ENCODE measurements at places on chromosomes 1 and 21. TPM values are rescaled to one million over a fixed set of nuclear protein-coding genes. Genes with fewer than 3 reads are reported as not detected.

PLD5 gene
- total RNA-seq, result 0.17 TPM

DNA sequence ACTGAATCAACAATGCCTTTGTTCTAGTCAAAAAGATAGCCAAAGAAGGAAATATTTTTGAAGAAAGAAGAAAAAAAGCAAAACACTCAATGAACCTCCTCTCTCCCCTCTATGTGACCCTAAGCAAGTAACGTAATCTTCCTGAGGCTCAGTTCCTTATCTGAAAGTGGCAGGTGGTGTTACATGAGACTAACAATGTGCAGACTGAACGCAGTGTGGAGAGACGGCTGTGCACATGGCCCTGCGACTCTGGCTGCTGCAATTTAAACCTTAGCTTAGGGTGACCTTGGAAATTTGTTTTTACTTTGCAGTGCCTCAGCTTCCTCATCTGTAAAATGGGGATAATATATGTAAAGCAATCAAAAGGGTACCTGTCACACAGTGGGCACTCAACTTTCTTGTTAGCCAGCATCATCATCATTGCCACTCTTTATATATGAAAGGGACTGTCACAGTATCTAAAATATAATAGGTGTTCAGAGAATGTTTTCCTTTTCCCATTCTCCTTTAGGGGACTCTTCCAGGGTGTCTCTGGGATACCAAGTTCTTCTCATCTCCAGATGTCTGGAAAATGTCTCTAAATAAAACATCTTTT, 100.1 kb upstream of the JUN start:
- peaks cover 31% of the 10 kb centered on the region for H3K4me1 ChIP-seq
- DNase-seq, result no peak
- H3K27ac ChIP-seq, result peak overlapping the region; percentile 72
- H3K36me3 ChIP-seq, result no peaks in the 10 kb centered on the region
- no peaks in the 10 kb centered on the region for H3K27me3 ChIP-seq

GRCh38 chr1:179941454-179941853, 13.2 kb upstream of the CEP350 start:
- DNase-seq, result no peak
- no peak overlapping the region for H3K27ac ChIP-seq
- no peak overlapping the region for H3K4me3 ChIP-seq

SHE gene
- 5.9 TPM for total RNA-seq

- no peaks in the 10 kb centered on the region for H3K36me3 ChIP-seq
- no peak overlapping the region for H3K4me3 ChIP-seq
- no peak overlapping the region for H3K27ac ChIP-seq
- no peaks in the 10 kb centered on the region for H3K4me1 ChIP-seq
These were observed 246.0 kb downstream of the TRABD2B start for GRCh38 chr1:47751193-47751592.

Data from liver (tissue), 10 donors.